GM06990 (cell line): ENCODE measurements at places on chromosomes 6 and 20.

DNA sequence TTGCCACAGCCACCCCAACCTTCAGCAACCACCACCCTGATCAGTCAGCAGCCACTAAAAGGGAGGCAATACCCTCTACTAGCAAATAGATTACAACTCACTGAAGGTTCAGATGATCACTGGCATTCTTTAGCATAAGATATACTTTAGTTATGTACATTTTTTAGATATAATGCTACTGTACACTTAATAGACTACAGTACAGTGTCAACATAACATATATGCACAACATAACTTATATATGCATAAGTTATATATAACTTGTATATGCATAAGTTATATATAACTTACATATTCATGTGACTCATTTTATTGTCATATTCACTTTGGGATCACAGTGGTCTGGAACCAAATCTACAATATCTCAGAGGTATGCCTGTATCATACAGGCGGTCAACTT lies 61.7 kb downstream of the GMDS start:
- no peak for DNase-seq

- DNase-seq: no peak
Observed at GRCh38 chr6:170129691-170130171, 161.1 kb downstream of the DLL1 start.

GRCh38 chr6:85186546-85187175 lies 263.2 kb upstream of the NT5E start:
- DNase-seq: no peak

GRCh38 chr20:63658749-63659187 lies 656 bp downstream of the RTEL1 start:
- no peak for DNase-seq

GRCh38 chr6:11350294-11350693 lies 117.8 kb upstream of the NEDD9 start:
- DNase-seq: no peak

DNA sequence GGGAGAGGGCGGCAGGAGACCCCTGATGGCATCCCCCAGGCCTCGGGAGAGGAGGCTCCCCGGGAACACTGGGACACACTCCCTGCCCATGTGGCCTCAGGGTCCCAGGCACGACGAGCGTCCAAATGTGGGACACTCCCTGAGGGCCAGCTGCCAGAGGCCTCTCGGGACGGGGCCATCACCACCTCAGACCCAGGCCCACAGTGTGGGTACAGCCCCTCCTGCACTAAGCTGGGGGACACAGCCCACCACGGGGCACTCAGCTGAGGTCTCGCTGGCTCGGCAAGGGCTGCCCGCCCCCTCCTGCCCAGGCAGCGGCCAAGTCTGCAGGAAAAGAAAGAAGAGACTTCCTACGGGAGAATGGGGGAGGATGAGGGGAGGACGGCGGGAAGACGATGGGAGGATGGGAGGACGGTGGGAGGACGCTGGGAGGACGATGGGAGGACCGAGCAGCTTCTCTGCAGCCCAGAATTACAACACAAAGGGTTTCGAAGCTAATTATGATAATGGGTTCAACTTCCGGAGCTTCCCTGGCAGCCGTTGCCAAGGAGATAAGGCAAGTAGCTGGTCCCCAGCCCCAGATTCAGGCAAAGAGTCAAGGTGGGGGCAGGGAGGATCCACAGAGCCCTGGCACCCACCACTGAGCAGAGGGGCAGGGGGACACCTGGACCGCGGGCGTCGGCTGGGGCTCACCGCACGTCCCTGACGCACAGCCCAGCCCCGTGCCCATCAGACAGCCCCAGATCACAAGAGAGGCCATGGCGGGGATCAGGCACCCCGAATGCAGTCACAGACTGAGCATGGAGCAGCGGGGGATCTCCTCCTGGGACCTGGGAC lies 17.5 kb downstream of the KCNQ2 start:
- DNase-seq: no peak

DNA sequence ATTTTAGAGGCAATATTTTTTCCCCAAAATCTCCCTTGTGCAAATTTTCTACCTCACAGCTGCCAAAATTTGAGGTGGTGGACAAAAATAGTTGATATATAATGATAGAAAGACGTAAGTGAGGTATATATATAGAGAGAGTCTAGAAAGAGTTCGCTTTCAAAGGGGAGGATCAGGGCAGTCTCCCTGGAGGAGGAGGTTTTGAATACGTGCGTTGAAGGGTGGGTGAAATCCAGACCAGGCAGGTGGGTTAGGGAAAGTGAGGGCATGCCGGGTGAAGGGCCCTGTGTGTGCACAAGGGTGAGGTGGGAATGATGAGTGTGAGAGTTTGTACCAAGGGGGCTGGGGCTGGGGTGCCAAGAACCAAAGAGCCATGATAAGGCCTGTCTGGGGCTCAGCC lies 100.2 kb downstream of the CEBPB start:
- DNase-seq: no peak

- DNase-seq: no peak
Observed at GRCh38 chr20:51489611-51490010, 52.9 kb downstream of the NFATC2 start.

DNA sequence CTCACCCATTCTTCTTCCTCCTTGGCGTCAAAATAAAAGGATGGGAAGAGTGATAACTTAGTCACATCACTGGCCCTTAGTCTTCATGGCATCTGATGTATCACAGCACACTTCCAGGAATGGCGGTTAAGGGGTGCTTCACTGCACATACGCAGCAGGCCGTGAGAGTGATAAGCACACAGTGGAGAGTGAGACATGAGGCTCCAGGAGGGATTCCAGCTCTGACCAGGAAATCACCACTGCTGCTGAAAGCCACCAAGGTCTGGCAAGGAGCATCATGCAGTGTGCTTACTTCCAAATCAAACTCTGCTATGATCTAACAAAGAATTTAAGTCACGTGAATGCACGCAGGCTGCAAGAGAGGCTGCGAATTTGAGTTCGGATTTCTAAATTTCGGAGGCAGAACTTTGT lies 62.4 kb downstream of the ARID1B start:
- DNase-seq: no peak

GRCh38 chr6:159688266-159688905 lies 4.7 kb downstream of the SOD2 start:
- DNase-seq: no peak

- no peak for DNase-seq
Observed at GRCh38 chr20:10553326-10553984, 118.3 kb downstream of the SLX4IP start.
